ENCODE measurements at places on chromosomes 6 and 20.

- peak; percentile 77 for DNase-seq
Observed at GRCh38 chr6:27688014-27688586, 215.2 kb upstream of the ZNF184 start.

DNA sequence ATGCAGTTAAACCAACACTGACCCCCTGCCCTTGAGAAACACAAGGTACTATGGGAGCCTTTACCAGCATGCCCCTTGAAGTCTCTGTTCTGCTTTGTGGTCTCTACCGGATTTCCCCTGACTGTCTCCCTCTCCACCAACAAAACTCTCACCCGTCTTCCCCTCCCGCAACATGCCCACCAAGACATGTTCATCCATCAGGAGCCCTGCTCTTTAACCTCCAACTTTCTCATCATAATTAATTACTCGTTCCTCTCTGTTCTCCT lies 1.1 kb downstream of the ZNF165 start:
- no peak for DNase-seq

GRCh38 chr6:163323274-163323673 lies 91.2 kb upstream of the QKI start:
- DNase-seq, result no peak

DNA sequence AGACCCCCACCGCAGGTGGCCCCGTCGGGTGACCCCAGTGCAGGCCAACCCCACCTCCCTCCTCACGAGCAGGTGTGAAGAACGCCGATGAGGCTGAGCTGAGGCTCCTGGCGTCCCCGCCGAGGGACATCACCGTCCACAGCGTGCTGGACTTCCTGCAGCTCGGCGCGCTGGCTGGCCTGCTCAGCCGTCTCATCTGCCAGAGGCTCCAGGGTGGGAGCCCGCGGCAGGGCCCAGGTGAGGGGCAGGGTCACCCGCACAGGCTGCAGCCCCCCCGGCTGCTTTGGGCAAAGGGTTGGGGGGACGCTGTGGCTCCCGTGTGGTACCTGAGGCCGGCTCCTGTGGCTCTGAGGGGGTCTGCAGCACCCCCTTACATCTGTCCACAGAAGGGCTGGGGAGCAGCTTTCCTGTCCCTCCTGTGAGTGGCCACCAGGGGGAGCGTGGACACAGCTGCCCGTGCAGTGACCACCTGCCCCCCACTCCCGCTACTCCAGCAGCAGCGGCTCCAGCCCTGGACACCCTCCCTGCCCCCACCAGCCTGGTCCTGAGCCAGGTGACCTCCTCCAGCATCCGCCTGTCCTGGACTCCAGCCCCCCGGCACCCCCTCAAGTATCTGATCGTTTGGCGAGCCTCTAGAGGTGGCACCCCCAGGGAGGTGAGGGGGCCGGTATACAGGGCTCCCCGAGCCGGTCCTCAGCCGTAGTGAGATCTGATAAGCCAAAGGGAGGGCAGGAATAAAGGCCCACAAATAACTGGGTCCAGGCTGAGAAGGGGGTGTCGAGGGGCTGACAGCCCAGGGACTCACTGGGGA lies 16.5 kb downstream of the COL20A1 start:
- no peak for DNase-seq

- DNase-seq, result no peak
Observed at GRCh38 chr6:6810727-6811126, 222.2 kb downstream of the LY86 start.

GRCh38 chr6:143198312-143198711 lies 137.6 kb downstream of the AIG1 start:
- no peak for DNase-seq
